Stimulated activated CD8-positive, alpha-beta memory T cell treated with anti-CD3 and anti-CD28 coated beads, Interleukin-4, amount 100 ng/mL, for 4 hours (primary cell): ENCODE measurements at places on chromosomes 1 and 21.

DNA sequence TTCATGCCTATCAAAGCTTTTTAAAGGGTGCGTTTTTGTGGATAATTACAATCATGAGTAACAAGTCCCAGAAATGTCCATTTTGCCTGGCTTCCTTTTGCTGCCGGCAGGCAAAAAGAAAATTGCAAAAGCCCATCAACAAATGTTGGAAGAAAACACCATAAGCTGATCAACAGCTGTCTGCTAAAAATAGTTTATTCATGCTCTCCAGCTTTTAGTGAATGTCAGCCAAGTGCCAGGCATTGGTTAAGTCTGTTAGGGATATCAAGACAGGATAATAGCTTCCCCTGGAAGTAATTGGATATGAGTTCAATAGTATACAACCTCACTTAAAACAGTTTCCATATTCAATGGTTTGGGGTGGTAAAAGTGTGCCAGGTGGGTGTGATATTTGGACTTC is 13.6 kb upstream of the AGMAT start:
- no peak for DNase-seq

- DNase-seq = no peak
Measured at GRCh38 chr1:71916894-71917293, 365.4 kb downstream of the NEGR1 start.

GRCh38 chr1:66925944-66926343 is 1.2 kb downstream of the MIER1 start:
- DNase-seq = no peak

DNA sequence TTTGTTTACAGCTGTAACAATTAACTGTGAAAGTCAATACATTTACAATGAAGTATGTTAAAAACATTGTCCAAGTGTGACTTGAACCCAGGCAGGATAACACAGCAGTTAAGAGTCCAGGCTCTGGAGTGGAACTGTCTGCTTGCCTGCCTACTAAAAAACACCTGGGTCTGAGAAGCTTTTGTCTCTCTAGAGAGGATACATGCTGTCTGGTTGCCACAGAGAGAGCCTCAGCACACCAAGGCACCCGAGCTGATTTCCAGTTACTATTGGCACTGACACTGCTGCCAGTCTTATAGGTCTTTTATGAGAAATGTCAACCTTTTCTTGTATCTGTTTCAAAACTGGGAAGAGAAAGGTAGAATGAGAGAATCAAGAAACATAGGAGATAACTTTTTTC is 20.2 kb upstream of the RALGPS2 start:
- no peak for DNase-seq

DNA sequence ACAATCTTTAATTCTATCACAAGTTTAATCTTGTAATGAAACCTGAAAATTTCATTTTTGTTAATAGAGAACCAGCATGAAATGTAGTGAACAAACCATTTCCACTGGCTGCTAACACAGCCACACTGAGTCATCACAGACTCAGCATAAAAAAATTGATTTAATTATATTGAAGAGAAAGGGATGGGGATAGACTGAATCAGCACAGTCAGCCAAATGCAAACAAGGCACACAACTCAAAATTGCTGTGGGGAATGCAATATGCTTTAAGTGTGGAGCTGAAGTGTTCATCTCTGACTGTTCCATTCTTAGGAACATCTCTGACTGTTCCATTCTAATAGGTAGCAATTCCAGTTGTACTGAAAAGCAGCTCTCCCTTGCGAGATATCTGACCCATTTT is 299.8 kb downstream of the MRPL39 start:
- no peak for DNase-seq

GRCh38 chr1:8357329-8358101 is 39.6 kb downstream of the SLC45A1 start:
- DNase-seq = no peak

GRCh38 chr1:101967871-101968270 is 28.9 kb downstream of the OLFM3 start:
- DNase-seq = no peak

DNA sequence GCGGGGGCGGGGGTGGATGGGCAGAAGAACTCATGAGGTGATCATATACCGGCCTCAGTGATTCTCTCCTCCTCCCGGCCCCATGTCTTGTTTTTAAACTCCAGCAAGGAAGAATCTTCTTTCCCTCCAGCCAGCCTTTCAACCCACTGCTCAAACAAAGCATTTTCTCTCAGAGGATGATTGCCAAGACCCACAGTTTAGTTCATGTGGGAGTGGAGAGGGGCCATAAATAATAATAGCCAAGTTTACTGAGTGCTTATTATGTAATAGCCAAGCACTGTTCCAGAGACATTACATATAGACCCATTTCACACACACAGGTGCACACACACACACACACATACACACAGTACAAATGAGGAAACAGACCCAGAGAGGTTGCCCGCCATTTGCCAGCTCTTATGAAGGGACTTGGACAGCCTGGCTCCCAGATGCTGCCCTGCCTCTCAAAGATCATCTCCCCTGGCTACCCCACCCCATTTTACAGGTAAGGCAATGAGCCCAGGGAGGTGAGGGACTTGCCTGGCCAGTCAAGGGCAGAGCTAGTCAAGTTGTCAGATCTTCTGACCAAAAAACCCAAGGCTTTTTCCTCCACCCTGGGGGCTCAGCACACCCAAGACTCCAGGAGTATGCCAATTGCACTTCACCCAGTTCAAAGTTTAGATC is 18.0 kb upstream of the BCAR3 start:
- DNase-seq = no peak

DNA sequence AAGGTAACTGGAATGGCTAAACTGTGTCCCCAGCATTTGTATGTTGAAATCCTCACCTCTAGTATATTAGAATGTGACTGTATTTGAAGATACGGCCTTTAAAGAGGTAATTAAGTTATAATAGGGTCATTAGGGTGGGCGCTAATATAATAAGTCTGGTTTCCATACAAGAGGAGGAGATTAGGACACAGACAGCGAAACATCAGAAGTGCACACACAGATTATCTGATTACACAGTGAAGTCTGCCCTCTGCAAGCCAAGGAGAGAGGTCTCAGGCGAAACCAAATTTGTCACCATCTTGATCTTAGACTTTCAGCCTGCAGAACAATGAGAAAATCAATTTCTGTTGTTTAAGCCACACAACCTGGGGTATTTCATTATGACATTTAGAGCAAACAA is 2233.1 kb downstream of the MRPL39 start:
- DNase-seq = no peak

DNA sequence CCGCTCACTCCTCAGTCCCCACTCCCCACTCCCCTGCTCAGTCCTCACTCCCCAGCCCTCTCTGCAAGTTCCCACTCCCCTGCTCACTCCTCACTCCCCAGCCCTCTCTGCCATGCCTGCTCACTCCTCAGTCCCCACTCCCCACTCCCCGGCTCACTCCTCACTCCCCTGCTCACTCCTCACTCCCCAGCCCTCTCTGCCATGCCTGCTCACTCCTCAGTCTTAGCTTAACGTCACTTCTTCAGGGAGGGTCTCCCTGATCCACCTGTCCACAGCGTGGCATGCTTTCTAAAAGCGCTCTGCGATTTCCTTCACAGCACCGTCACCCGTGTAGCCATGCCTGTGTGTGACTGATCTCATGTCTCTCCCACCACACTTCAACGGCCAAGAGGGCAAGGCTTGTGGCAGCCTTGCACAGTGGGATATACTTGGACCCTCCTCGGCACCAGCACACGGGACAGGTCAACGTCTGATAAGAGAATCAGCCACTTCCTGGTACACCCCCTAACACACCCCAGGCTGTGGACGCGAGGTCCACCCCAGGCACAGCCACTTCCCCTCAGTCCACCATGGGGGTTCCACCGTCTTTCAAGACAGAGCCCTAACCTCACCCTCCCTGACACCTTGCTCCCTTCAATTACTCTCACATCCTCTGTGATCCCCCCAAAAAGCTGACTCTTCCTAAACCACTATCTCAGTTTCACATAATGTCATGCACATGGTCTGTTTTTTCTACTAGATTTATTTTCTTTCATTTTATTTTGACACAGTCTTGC is 14.0 kb downstream of the PRDM15 start:
- DNase-seq = no peak

GRCh38 chr1:92087542-92087941 is 7.4 kb downstream of the BTBD8 start:
- DNase-seq = no peak

- no peak for DNase-seq
Measured at GRCh38 chr1:181369416-181369815, 113.9 kb upstream of the CACNA1E start.

DNA sequence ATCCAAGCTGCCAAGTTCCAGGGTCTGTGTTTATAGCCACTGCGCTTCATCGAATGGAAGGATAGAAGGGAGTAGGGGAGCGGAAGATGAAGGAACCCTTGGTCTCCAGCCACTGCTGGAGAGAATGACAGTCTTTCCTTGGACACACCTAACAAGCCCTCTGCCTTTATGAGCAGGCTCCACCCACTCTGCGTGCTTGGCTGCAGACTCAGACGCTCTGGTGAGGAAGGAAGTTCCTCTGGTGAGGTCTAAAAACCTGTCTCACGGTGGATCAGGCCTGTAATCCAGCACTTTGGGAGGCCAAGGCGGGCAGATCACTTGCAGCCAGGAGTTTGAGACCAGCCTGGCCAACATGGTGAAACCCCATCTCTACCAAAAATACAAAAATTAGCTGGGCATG is 55.4 kb downstream of the MATN1 start:
- DNase-seq = no peak

DNA sequence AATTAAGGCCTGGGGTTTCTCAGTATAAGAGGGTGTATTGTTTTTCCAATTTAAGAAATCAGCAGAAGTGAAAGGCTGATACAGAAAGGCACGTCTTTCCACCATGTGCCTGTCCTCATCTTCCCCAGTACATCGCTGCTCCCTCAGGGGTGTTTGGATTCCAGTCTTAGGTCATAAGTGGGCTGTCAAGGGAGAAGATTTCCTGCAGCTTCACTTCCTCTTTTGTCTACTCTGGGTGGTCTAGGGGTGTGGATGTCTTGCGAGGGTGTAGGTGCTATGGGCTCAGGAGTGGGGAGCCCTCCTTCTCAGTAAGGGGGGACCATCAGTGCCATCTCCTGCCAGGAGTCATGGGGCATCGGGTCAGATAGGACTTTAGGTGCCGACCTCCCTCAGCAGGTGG is 999.8 kb upstream of the NCAM2 start:
- DNase-seq = no peak

DNA sequence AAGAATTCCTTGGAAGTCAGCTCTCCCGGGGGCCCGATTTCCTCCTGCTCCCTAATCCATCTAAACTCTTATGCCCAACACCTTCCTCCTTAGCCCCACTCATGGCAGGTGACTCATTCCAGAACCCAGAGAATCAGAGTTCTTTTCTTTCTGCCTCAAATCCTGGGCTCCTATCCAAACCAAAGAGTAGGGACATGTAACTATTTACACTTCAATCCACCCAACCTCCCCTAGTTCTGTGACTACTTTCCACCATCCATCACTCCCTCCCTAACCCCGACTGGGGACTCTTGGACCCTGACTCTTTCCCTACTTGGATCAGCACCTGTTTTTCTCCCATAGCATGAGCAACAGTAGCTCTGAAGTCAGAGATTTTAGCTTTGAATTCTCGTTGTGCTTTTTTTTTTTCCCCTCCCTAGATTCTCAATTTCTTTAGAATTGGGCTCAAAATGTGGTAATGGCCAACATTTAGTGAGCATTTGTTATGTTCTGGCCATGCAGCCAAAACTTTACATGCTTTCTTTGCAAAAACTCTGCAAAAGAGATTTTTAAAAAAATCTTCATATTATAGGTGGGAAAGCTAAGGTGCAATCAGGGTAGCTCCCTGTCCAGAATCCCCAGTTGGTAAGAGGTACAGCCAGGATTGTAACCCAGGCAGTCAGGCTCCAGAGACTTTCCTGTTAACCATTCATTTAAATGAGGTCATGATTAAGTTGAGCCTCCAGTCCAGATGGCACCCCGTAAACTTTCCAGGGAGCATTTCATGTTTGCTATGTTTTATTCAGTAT is 7.5 kb upstream of the CYP4A11 start:
- no peak for DNase-seq

DNA sequence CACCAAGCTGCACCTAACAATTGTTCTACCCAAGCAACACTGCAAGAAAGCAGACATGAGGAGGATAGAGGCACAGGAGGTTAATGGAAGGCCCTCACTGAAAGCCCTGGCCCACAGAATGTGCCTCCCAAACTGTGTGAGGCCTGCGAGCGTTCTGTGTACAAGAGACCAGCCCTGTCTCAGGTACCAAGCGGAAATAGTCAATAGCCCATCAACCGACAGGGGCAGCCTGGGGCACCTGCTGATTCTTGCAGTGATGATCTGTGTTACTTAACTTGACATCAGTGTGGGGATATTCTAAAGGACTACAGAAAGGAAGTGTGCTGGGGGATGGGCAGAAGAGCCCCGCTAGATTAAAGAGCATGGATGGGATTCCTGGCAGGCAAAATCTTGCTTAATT is 392.4 kb downstream of the KCNH1 start:
- no peak for DNase-seq

- DNase-seq = no peak
Measured at GRCh38 chr1:173100476-173101107, 49.9 kb upstream of the TNFSF18 start.

DNA sequence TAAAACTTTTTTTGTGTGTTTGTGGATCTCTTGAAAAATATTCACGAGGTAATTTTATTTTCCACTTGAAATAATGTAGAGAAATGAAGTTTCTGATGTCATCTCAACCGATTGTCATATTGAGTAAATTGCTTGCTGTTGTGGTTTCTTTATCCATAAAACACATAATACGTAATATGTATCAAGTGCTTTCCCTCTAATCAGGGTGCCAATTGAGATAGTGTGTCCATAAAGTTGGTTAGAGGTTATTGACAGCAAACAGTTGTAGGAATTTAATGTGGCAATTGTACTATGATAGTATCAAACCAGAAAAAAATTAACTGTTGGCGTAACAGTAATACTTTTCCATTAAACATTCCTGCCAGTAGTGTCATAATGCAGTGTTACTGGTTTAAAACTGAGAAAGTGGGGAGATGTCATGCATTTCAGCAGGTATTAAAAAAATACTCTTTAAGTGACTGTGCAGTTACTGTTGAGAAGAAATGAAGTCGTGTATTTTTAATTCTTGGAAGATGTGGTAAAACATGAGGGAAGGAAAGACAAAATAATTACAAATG is 38.3 kb downstream of the USP25 start:
- no peak for DNase-seq

DNA sequence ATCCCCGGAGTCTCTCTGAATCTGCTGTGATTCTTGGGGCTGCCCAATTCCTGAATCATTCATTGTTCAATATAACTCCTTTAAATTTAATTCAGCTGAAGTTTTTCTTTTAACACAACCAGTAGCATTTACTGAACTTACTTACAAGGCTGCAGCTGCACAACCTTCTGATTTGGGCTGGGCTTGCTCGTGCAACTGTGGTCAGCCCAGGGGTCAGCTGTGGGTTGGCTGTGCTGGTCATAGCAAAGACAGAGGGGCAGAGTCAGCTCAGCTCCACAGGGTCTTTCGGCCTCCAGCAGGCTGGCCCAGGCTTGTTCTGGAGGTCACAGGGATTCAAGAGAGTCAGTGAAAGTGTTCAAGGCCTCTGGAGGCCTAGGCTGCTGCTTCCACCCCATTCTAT is 186.1 kb downstream of the MATN1 start:
- no peak for DNase-seq

- DNase-seq = no peak
Measured at GRCh38 chr1:78549891-78550290, 59.1 kb downstream of the PTGFR start.
